ENCODE measurements at places on chromosomes 16 and 17. TPM values are rescaled to one million over a fixed set of nuclear protein-coding genes. Genes with fewer than 3 reads are reported as not detected.

- no peak for DNase-seq
Observed at GRCh38 chr17:77842528-77843147, 115.9 kb upstream of the TNRC6C start.

DNA sequence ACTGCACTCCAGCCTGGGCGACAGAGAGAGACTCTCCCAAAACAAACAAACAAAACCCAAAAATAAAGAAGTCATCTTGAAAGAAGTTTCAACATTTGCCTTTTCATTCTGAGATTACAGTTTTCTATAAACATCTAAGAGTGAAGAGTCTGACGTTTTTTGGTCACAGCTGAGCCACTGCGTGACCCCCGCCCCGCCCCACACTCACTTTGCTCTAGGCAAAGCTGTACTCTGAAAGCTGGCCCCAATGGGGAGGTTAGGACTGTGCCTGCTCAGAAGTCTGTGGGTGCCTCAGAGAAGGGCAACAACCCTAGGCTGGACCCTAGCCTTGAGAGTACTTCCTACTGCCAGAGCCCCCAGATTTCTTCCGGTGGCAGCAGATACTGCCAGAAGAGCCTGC lies 19.3 kb downstream of the CYB5D2 start:
- no peak for DNase-seq

SCIMP gene
- total RNA-seq, result 4.9 TPM

C17orf100 gene
- 3.3 TPM for total RNA-seq

CACNG4 gene
- not detected for total RNA-seq

Measured in mucosa of gallbladder (tissue), 1 donor.